ENCODE measurements at places on chromosomes 3 and 15. TPM values are rescaled to one million over a fixed set of nuclear protein-coding genes. Genes with fewer than 3 reads are reported as not detected.

Gene HES1
- 13.6 TPM for total RNA-seq

Gene ADAMTSL3
- total RNA-seq, result 20.6 TPM

Gene CCR8
- total RNA-seq, result not detected

Gene DPH6
- total RNA-seq, result 12.9 TPM

Gene ADCY5
- total RNA-seq, result 30.7 TPM

Gene LRRIQ4
- total RNA-seq, result 0.31 TPM

Gene CYP1A1
- total RNA-seq, result 0.47 TPM

Gene LRRC2
- 7.8 TPM for total RNA-seq

Gene CYP1A2
- total RNA-seq, result not detected

Gene SQOR
- 3.1 TPM for total RNA-seq

Gene NAALADL2
- 10.6 TPM for total RNA-seq

Gene CFAP44
- total RNA-seq, result 4.2 TPM

Gene LRRN1
- 21.4 TPM for total RNA-seq

Gene CA12
- total RNA-seq, result 8.7 TPM

Gene ENTPD3
- 1.6 TPM for total RNA-seq

Gene MKRN3
- 25.7 TPM for total RNA-seq

Gene AGBL1
- 0.47 TPM for total RNA-seq

Gene C2CD4A
- 0.16 TPM for total RNA-seq

Gene GOLGA6A
- not detected for total RNA-seq

Gene CIB1
- total RNA-seq, result 2.7 TPM

Gene FAM227B
- total RNA-seq, result 7.3 TPM

Gene CPA3
- total RNA-seq, result not detected

All from occipital lobe (tissue), 3 donors.